ENCODE measurements at places on chromosomes 3 and 15. TPM values are rescaled to one million over a fixed set of nuclear protein-coding genes. Genes with fewer than 3 reads are reported as not detected.

Gene UCN2
- polyA plus RNA-seq: not detected

Gene LYZL4
- not detected for polyA plus RNA-seq

Gene MYRIP
- polyA plus RNA-seq: 8.1 TPM

Gene UNC45A
- 9.6 TPM for polyA plus RNA-seq

Gene OR5K2
- polyA plus RNA-seq: not detected

Gene FHIT
- polyA plus RNA-seq: 14.7 TPM

Gene LTK
- polyA plus RNA-seq: 6.2 TPM

Gene FES
- polyA plus RNA-seq: not detected

Gene WDR76
- polyA plus RNA-seq: 0.15 TPM

Gene RAD51
- not detected for polyA plus RNA-seq

Gene CPNE4
- polyA plus RNA-seq: 22.2 TPM

Gene DNAH1
- polyA plus RNA-seq: 0.15 TPM

Gene CYP8B1
- polyA plus RNA-seq: not detected

Gene RBMS3
- 99.0 TPM for polyA plus RNA-seq

Gene PPP1R14D
- not detected for polyA plus RNA-seq

Gene CCDC33
- not detected for polyA plus RNA-seq

Gene GCNT3
- polyA plus RNA-seq: not detected

Gene PLSCR4
- 15.9 TPM for polyA plus RNA-seq

Gene DUOX2
- polyA plus RNA-seq: not detected

Gene RPP14
- polyA plus RNA-seq: 14.9 TPM

Gene CHL1
- 62.3 TPM for polyA plus RNA-seq

Gene ADCY5
- 0.21 TPM for polyA plus RNA-seq

Gene SNAP23
- 10.6 TPM for polyA plus RNA-seq

Gene TICRR
- polyA plus RNA-seq: not detected

Gene TFG
- 149 TPM for polyA plus RNA-seq

Data from Purkinje cell (primary cell).